ENCODE measurements at places on chromosomes 5 and 9.

GRCh38 chr9:129584136-129584535 lies 36.8 kb downstream of the C9orf50 start:
- peak; percentile 26 for DNase-seq

GRCh38 chr5:135546912-135547311 lies 11.1 kb upstream of the NEUROG1 start:
- no peak for DNase-seq

- DNase-seq, result peak; percentile 70
These were observed 32.7 kb downstream of the DMRT3 start for GRCh38 chr9:1009101-1009707.

DNA sequence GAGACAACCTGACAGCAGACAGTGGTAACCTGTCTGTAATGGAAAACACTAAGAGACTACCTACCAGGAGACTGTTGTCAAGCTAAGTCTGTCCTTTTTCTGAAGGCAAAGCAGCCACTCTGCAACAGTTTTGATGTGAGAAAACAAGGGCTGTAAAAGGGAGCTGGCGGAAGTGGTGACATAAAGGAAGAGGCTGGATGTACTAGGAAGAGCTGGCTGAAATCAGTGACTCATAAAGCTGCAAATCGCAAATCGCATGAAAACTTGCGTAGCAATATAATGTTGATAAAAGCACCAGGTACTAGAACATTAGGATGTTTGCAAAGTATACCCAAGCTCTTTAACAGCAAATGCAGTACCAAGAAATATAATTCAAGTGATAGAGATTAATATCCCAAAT lies 1.4 kb downstream of the NSUN2 start:
- DNase-seq, result no peak

- no peak for DNase-seq
These were observed 504.2 kb downstream of the ANXA1 start for GRCh38 chr9:73655831-73656230.

All from NCI-H1092 treated with DMSO at 0.1 percent for 48 hours (cell line).